ENCODE measurements at places on chromosomes 5 and 9.

- no peak for DNase-seq
Observed at GRCh38 chr9:6944896-6945295, 187.1 kb downstream of the KDM4C start.

DNA sequence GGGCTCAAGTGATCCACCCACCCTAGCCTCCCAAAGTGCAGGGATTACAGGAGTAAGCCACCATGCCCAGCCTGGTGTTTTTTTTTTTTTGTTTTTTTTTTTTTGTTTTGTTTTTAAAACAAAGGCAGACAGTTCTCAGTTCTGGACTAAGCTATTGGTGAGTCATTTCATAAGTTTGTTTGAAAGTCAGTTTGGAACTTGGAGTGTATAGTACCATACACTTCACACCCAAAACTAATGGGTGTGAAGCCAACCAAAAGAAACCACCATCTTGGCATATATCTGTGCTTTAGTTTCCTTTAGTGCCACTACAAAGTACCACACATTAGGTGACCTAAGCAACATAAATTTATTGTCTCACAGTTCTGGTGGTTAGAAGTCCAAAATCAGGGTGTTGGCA is 13.4 kb downstream of the MAST4 start:
- no peak for DNase-seq

DNA sequence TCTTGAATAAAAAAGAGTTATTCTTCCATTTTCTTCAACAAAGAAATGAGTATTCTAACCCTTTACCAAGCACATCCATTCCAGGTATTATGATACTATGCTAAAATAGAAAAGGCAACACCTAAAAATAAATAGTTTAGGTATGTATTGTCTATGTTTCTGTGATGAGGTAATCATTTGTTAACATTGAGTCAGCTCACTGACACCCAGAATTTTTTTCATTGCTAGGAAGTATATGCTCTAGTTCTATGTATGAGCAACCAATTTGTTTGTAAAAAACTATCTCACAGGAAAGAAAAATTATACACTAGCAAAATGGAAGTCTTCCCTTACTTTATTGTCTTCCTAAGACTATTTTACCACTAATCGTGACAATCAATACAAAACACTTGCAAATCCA is 615.6 kb upstream of the GRIN3A start:
- DNase-seq, result no peak

DNA sequence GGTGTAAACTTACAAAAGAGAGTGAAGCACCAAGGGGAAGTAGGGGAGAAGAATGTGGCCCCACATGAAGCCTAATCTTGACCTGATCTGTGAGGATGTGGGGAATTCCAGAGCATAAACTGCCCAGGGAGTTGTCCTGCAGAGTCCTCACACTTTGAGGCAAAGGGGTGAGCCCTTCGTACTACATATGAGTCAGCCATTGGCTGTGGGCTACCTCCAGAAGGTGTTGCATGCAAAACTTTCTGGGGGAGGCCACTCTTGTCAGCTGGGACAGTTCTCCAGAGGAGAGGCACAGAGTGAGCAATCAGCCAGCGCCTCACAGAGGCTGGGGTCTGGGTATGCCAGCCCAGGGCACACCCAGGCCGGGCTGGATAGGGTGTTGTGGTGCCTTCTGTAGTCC is 98.1 kb upstream of the NMUR2 start:
- DNase-seq, result no peak

DNA sequence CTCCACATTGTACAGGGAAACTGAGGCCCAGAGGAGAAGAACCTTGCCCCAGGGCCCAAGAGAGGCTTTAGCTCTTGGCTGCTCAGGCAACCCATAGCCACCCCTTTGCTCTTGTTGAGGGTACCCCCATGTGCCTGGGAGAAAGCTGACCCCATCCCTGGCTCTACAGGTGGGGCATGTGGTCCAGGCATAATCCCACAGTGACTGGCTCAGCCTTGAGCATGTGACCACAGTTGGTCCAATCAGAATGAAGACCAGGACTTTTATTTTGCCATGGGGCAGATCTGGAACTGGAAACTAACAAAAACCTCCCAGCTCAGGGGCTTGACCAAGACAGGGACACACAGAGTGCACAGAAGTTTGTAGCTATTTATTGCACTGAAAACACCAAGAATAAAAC is 29.3 kb downstream of the SLC6A7 start:
- DNase-seq, result no peak

GRCh38 chr5:172849606-172850453 is 15.8 kb downstream of the ERGIC1 start:
- no peak for DNase-seq

DNA sequence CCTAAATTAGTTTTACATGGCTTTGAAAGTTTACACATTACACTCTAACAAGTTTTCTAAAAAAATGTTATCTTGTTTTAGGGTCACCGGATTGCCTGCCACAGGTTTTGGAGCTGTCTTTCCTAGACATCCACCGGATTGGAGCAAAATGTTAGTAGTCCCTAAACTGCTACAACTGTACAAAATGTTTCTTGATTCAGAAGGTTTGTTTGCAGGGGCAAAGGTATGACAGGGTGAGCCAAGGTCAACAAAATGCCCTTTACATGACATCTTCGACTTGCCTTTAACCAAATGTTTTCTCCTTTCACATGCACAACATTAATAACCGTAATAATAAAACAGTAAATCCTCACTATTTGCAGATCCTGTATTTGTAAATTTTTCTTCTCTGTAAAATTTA is 37.2 kb downstream of the CFAP95 start:
- DNase-seq, result no peak

GRCh38 chr5:31407921-31408693 is 123.8 kb downstream of the DROSHA start:
- DNase-seq, result no peak

GRCh38 chr9:101172616-101173015 is 144.1 kb downstream of the PLPPR1 start:
- no peak for DNase-seq

- no peak for DNase-seq
Observed at GRCh38 chr9:132745756-132746709, 75.8 kb downstream of the GTF3C4 start.

- DNase-seq, result peak; percentile 34
Observed at GRCh38 chr5:65695162-65695755, 26.6 kb downstream of the SGTB start.

DNA sequence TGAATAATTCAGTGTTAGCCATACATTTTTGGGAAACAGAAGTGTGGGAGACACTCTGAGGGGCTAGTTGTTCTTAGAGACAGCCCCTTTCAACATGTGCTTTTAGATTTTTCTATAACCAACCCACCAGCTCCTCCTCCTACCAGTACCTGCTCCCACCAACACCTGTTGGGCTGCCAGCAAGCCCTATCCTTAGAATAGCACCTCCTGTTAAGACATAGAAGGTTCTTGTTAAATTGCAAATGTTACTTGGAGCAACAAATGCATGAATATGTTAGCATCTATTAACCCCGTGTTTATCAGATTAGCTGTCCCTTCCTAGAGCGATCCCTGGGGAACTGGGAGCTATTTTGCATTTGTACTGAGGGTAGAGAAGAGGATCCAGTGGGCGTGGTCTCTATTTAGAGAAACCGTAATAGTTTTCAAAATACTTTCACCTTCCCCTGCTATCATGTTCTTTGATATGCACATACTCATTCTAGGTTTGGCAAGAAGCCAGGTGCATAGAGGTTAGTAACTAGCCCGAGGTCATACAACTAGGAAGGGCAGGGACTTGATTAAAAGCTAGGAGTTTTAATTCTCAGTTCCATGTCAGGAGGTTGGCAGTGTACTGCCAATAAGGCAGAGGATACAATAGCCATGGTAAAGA is 334.4 kb downstream of the KCTD16 start:
- no peak for DNase-seq

DNA sequence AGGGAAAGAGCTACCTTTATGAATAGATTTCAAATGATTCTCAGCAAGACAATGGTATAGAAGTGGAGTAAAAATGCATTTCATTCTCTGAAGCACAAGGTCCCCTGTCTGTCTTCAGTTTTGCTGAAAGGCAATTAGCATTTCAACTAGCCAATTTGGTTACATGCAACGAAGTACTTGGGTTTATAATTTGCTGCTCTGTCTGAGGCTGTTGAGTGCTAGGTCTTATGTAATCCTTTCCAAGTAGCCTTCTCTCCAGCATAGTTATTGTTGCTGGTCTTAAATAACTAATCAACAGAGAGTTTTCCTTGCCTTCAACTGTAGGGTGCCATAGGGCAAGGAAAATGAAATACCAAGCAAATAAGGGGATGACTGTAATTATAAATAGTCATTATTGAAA is 4.5 kb downstream of the ADGRV1 start:
- no peak for DNase-seq

GRCh38 chr5:58469896-58470295 is 10.0 kb upstream of the PLK2 start:
- DNase-seq, result no peak

DNA sequence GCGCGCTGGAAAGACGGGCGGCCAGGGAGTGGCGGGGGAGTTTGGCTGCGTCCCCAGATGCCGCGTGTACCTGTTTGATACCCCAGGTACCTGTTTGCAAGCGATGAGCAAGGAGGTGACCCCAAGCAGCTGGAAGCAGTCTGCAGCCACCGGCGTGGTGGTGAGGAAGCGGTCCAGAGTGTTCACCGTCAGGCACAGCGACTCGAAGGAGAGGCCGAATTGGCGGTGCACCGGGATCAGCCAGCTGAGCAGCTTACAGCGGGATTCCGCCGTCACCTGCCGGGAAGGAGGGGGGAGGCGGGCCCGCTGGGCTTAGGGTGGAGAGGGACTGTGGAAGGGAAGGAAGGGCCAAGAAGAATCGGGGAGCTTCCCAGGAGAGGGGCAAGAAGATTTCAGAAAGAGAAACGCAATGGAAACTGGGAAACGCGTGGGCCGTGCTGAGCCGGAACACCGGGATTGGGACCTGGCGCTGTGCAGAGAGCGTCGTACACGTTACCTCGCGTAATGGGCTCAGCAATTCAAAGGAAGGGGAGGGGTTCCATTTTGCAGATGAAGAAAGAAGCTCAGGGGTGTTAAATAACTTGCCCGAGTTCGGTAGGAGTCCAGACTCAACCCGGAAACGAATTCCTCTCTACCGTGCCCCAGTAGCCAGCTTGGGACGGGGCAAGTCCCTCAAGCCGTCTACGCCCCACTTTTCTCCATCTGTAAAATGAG is 980 bp downstream of the CCNO start:
- DNase-seq, result no peak

GRCh38 chr9:32705059-32705458 is 69.6 kb upstream of the TAF1L start:
- DNase-seq, result no peak

- DNase-seq, result no peak
Observed at GRCh38 chr9:98228392-98229089, 26.9 kb downstream of the TBC1D2 start.

DNA sequence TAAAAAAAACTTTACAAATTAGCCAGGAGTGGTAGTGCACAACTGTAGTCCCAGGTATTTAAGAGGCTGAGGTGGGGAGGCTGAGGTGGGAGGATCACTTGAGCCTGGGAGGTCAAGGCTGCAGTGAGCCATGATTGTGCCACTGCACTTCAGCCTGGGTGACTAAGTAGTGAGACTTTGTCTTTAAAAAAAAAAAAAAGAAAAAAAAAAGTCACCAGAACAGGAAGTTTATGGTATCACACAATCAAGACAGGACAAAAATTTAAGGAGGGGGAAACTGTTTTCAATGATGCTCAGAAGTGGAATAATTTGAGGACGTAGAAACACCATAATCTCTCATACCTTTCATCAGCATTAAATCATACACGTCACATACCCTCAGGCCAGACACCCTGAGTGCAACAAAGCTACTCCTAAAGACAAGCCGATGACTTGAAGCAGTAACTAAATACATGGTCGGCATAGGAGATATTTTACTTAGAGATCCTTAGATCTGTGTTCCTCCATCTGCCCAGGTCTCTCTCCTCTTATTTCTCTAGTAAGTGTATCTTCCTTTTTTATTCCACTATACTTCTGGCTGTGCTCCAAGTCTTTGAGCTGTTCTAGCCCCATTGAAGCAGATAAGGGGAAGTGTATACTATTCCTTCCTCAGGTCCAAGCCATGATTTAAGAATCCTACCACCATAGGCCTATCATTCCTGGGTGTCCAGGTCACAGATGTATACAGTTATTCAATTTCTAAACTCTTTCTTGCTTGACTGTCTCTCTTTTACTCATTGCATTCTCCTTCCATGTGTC is 91.3 kb upstream of the APC start:
- DNase-seq, result no peak

- DNase-seq, result no peak
Observed at GRCh38 chr5:55234121-55234700, 803 bp upstream of the CCNO start.

DNA sequence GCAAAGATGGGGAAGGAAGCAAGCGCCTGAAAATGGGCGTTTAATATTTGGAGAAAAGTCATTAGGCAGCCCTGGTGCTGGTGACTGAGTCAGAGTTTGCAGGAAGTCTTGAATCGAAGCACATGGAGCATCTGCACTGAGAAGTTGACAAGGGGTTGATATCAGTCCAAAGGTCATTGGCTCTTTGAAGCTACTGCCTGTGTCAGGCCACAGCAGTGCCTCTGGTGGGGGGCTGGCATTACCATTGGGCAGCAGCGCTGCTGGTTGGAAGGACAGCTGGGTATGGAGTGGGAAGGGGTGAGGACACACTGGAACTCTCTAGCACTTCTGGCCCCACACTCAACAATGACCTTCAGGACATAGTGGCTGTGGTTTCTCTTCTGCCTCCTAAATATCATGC is 150.4 kb upstream of the ERCC6L2 start:
- no peak for DNase-seq

- DNase-seq, result no peak
Observed at GRCh38 chr5:78600687-78601414, 47.7 kb downstream of the LHFPL2 start.

DNA sequence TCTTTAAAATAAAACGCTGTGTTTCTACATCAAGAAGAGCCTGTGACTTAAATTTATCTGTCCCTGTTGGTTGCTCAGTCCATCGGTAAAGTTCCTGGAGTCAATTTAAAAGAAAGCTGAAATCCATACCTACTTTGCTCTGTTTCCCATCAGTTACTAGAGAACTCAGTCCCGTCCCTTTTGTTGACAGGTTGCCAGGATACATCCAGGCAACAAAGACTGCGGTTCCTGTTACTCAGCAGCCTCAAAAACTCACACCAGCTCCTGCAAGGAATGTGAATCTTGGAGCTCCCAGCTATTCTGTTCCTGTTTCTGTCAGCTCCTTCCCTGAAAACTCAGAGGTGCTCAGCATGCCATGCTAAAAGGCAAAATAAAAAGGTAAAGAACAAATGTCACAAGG is at the start of gene ZNF474:
ZNF474 (plus strand) TSS at position 241 of the 400 bp plus-strand sequence. CDS start 22,445 bp downstream, outside the sequence.
- DNase-seq, result no peak

GRCh38 chr5:159571501-159572244 is 241.4 kb upstream of the IL12B start:
- no peak for DNase-seq

GRCh38 chr9:68912561-68912960 is 101.4 kb downstream of the PRKACG start:
- DNase-seq, result no peak

DNA sequence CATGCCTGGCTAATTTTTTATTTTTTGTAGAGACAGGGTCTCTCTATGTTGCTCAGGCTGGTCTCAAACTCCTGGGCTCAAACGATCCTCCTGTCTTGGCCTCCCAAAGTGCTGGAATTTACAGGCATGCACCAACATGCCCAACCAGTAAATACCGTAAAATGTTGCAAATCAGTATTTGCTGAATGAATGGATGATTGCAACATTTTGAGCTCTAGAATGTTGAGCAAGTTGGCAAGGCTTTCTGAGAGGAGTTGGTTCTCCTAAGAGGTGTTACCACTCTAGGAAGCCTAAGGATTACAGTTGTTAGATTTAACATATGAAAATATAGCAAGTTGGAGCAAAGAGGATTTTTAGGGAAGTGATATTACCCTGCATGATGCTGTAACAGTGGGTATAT is 15.6 kb upstream of the DMXL1 start:
- DNase-seq, result no peak
